ENCODE measurements at places on chromosomes 3 and 15. TPM values are rescaled to one million over a fixed set of nuclear protein-coding genes. Genes with fewer than 3 reads are reported as not detected.

DNA sequence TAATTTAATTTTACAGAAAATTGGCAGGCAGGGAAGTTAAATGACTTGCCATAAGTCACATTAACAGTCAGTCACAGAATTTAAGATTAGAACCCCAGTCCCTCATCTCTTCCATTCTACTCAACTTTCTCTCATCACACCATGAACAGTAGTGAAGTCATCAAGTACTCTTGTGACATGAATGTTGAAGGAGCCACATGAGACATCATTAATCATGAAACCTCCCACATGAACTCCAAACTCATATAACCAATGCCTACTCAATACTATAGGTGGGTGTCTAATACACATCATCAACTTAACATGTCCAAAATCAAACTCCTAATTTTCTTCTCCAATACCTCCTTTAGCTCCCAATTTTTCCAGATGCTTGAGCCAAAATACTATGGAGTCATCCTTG lies 19.5 kb downstream of the PHC3 start:
- no peak for DNase-seq

DNA sequence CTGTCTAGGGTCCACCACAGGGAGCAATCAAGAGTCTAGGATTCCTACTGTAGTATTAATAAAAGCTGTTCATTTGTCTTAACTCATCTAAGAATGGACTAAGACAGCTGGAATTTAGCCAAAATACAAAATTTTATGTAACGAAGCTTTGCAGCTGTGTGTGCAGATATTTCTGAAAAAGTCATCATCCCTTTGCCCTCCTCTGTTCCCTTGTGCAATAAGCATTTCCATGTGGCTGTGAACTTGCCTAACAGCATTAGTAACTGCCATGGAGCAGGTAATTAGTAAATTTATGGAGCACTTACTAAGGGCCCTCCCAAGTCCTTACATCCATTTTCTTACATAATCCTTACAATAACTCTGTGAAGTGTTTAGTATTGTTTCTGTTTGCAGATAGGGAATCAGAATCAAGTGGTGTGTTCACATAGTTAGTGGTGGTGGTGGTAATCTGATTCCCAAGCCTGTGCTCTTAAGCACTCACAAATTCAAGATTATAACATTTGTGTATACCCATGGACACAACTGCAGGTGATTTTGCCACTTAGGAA lies 114.5 kb downstream of the RARB start:
- DNase-seq: no peak

DNA sequence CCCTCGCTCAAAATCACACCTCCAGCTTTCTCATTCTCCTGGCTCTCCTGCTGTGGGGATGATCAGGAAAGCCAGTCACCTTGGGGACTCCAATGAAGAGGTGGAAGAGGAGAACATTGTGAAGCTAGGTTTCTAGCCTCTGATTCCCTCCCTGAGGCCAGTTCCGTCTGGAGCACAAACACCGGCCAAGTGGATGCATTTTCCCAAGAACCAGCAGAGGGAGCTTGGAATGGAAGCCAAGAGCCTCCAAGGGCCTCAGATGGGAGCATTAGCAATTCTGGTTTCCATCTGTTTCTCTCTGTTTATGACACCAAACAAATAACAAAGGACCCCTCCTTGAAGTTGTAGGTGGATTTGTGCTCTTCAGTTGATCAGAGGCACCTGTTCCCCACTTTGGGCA lies 40.6 kb upstream of the NMNAT3 start:
- DNase-seq: peak; percentile 45

GRCh38 chr3:172126741-172127140 lies 87.4 kb downstream of the FNDC3B start:
- DNase-seq: no peak

GRCh38 chr15:52013151-52013791 lies 5.7 kb upstream of the MAPK6 start:
- DNase-seq: no peak

GRCh38 chr3:131147534-131147933 lies 120.9 kb downstream of the NEK11 start:
- DNase-seq: no peak

DNA sequence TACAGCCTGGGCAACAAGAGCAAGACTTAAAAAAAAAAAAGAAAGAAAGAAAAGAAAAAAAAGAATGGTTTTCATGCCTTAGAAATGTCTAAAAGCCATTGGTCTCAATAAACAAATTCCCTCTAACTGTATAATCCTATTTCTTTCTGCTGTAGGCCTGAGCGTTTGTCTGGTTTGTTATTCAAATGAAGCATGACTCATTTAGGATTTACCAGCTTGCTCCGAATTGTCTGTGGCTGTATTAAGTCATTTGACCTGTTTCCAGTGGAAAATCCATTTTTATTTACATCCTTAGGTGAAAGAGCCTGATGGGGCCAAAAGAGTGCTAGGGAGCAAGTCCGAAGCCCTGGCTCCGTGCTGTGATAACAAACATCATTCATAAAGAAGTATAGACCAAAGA lies 73.8 kb downstream of the BDH1 start:
- no peak for DNase-seq

DNA sequence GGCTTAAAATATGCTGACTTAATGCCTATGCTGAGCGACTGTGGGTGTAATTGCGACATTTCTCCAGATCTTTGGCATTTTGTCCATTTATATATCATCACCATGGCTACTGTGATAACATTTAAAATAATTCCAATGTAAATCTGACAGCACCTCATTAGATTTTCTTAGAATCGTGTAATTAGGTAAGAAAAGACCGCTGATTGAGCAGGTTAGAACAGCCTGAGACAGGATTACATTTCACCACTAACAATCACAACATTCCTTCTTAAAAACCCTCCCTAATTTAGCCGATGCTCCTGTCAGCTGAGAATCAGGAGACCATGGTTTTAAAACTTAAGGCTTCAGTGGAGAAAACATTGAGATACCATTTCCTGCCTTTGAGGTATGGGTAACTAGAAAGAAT lies 455.3 kb upstream of the PDZRN3 start:
- DNase-seq: no peak

DNA sequence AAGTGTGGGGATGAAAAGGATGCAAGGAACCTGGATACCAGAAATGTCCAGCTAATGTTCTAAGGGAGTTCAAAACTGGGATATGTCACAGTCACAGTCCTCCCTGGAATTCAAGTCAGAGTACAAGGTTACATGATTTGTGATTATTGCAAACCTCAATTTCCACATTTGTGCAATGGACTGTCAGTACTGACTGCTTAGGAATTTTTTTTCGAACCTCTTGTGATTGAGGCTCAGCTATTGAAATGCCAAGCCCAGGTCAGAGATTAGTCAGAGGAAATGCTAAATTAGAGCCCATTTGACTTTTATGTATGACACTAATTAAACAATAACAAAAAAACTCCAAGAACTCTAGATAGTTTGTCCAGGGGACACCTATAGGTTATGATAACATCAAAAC lies 210.2 kb downstream of the THSD4 start:
- no peak for DNase-seq

DNA sequence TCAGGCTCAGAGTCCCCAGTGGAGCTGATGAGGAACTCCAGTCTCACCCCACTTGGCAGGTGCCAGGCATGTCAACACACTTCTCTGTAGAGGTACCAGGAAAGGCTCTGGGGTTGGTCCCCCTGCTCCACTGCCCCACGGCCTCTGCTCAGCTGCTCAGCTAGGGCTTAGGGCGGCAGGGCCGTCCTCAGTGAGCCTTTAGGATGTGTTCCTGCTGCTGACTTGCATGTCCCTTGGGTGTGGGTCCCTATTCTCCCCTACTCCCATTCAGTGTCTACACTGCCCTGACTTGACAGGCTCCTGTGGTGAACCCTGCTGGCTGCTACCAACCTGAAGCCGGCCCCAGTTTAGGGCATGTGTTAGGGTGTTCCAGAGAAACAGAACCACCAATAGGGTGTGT lies 17.9 kb upstream of the POLG start:
- no peak for DNase-seq

GRCh38 chr15:68987120-68987519 lies 27.4 kb upstream of the NOX5 start:
- DNase-seq: no peak

- DNase-seq: no peak
Measured at GRCh38 chr3:55205990-55206389, 278.1 kb upstream of the LRTM1 start.

DNA sequence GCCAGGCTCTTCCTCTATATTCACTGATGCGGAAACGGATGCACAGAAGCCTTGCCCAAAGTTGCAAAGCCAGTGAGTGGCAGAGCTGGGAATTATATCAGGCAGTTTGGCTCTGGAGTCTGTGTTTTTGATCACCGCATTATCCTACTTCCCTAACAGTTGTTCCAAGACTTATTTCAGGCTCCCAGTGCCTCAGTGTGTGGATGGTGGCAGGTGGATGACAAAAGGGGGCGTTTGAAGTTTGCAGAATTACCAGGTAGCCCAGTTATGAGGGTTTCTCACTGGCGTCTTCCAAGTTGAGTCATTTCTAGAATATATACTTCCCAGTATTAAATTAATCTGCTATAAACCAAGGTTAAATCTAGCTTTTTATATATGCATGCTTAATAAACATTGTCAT lies 81.0 kb downstream of the USP13 start:
- no peak for DNase-seq

DNA sequence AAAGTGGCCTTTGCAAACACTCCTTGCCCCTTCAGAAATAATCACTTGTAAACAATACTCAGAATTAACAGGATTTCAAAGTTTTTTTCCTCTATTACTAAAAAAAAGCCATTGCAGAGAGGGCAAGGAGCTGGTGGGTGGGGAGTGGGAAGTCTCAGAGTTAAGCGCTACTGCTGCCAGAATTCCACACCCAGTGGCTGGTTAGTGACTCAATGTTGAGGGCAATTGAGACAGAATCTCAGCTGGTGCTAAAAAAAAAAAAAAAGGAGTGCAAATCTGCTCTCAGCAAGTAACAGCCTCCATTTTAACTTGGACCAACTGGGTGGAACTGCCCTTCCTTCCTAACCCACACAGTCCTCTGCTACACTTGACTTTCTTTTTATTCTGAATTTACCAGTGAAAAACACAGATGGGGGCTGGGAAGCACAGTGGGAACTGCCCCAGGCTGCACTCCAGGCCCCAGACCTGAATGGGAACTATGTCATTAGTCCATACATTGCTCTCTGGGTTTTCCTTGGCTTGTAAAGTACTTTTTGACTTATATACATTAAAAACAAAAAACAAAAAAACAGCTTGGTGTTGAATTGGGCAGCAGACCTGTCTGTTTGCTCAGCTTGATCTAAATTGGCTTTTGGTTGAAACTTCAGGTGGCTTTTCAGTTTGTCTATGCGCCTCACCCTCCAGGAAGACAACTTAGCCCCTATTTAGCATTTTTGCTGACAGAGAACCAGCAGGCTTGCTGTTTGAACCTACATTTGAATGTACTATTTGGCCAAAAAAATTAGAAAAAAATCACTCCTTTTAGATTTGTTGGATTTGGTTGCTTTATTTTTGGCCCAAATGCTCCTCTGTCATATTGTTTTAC lies 357.8 kb upstream of the TBL1XR1 start:
- DNase-seq: no peak

DNA sequence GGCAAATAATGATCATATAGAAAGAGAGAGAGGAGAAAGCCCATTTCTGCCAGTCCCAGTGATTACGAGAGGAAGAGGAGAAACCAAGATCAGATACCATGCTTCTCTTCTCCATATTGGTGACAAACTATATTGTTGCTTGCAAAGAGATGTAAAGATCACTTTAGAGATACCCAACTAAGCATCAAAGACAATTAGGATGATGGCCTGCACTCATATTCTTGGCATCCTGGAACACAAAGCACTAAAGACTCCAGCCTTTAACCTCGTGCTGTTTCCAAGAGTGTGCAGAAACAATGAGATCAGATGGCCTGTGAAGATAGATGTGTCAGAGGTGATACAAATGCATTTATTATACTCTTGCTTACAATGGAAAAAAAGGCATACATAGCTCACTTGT lies 170.7 kb upstream of the TP63 start:
- DNase-seq: no peak

DNA sequence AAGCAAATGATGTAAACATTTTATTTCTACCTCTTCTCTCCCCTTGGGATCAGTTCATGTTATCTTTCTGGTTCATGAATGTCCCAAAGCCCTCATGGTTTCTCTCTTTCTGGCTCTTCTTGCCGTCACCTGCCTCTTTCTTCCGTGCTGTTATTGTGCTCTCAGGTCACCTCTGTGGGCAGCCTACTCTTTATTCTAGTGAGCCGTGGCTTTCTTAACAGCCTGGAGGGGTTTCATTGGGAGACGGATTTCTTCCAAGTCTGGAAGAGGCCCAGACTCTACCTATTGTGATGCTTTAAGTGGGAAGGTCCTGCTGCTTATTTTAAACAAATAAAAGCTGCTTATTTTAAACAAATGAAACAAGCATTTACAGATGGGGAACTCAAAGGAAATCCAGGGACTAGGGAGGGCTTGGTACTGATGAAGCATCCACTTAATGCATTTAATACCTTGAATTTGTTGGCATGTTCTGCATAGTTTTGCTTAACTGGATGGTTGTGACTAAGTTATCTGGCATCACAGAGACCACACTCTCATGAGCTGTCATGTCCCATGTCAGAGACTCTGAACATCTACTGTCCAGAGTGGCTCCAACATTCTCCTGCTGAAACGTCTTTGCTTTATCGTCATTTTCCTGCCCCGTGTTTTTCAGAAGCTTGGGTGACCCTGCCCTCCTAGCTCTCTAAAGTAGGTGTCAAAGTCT lies 443.3 kb downstream of the GABRG3 start:
- no peak for DNase-seq

GRCh38 chr15:33008284-33008995 lies 186.1 kb downstream of the FMN1 start:
- no peak for DNase-seq

- DNase-seq: no peak
Measured at GRCh38 chr15:75902129-75902557, 1.5 kb upstream of the FBXO22 start.

DNA sequence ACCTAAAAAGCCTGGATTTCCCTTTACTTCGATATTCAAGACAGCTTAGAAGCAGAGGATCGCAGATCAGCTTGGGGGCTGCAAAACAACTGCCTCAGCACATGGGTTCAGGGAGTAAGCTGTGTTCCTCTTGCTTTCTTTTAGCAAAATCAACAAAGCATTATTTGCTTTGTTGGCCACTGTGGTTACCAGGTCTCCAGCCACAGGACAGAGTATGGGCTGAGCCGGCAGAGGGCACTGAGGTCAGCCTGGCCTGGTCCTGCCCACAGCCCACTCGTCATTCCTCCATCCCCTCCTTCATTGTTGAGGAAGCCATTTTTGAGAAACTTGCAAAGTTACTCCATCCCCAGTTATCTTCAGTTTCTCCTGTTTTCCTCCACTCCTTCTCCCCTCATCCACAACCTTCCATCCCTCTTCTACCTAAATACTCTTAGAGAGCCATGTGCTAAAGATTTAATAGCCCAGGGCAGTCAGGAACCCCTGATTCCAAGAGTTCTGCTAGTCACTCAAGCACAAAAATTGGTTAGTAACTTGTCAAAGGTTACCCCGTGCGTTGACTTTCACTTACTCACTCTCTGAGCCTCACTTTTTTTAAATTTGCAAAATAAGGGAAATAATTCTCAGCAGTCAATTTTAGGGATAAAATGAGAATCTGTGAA lies 60.0 kb upstream of the HES1 start:
- DNase-seq: no peak

TMEM212 gene
- not detected for total RNA-seq

MORC1 gene
- not detected for total RNA-seq

TIGIT gene
- total RNA-seq: 0.19 TPM

COL6A5 gene
- total RNA-seq: not detected

ATP10A gene
- 0.87 TPM for total RNA-seq

C3orf20 gene
- 0.12 TPM for total RNA-seq

CCDC39 gene
- total RNA-seq: not detected

All from pancreas (tissue), 10 donors.